ENCODE measurements at places on chromosomes 5 and 9.
A peak's percentile ranks its signal among the peaks of the same experiment; 100 is the strongest.

DNA sequence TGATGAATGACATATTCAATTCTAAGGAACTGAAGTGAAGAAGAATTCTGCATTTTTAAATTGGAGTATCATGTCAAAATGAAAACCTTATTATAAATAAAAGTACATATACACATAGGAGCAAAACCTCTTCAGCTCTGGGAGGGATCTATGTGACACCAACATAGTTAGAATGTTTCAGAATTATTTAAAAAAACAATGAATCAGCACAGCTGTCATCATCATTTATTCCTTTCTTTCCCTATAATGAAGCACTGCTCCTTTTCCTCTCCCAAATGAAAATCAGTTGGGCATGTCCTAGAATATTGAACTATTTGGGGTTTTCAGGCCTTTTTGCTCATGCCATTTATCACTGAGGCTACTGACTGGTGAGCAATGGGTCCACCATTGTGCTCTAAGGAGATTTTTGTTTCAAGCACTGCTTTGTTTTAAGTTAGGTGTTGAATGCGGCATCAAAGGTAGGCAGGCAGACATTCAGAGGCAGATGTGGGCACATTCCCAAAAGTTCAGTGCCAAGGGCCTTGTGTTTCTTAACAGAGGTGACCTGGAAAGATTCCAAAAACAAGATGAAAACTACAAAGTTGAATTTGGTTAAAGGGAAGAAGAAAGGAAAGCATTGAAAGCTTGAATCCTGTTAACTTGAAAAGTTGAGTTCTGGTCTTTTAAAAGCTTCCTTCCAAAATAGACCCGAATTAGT is 126.4 kb upstream of the ADAMTSL1 start:
- no peak for DNase-seq

GRCh38 chr5:147927901-147928300 is 21.6 kb upstream of the C5orf46 start:
- DNase-seq = no peak

- DNase-seq = no peak
These were observed 200.5 kb downstream of the DRD1 start for GRCh38 chr5:175243441-175243840.

DNA sequence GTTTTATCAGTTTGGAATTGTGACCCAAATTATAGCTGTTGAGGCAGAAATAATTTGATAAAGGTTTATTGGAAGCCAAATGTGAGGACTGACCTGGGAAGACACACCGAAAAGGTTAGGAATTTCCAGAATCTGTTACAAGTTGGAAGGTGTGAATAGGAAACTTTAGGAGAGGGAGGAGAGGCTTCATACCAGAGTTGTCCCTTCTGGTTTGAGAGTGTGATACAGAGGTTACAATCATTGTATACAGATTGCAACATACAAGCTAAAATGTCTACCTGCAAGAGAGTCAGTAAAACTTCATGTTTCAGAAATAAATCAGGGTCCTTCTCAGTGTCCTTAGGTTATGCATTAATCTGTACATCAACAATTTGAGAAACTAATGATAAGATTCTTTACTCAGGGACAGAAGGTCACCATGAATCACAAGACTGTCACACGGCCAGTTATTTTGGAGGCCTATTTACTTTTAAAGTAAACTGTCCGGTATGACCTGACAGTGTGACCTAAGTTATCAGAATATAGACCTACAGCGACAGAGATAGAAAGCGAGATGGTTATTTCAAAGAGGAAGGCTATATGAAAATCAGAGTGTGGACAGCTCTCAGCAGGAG is 204.9 kb upstream of the CTNND2 start:
- DNase-seq = no peak

- no peak for DNase-seq
These were observed 14.8 kb upstream of the ZNF474 start for GRCh38 chr5:122114501-122114900.

GRCh38 chr9:91297306-91297705 is 64.4 kb downstream of the AUH start:
- no peak for DNase-seq

DNA sequence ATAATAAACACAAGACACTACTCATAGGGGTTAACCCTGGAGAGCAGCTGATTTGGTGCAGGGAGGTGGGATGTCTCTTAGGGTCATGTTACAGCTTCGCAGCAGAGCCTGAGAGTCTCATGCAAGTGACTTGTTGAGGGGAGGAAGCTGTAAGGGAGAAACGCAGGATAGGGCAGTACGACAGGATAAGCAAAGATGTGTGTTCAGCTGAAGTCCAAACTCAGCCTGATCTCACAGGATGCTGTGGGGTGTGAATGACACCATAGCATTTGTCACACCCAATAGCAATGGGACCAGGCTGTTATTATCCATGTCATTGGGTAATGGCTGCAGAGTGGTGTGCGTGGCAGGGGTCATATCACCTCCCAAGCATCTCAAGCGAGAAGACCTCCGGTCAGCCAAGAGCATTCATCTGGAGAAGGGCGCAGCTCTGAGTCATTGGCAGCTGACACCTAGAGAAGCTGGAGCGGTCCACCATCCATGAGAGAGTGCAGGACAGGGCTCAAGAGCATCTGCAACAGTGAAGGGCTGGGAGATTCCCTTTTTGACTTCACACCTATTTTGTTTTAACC is 49.2 kb upstream of the RPL26L1 start:
- no peak for DNase-seq

DNA sequence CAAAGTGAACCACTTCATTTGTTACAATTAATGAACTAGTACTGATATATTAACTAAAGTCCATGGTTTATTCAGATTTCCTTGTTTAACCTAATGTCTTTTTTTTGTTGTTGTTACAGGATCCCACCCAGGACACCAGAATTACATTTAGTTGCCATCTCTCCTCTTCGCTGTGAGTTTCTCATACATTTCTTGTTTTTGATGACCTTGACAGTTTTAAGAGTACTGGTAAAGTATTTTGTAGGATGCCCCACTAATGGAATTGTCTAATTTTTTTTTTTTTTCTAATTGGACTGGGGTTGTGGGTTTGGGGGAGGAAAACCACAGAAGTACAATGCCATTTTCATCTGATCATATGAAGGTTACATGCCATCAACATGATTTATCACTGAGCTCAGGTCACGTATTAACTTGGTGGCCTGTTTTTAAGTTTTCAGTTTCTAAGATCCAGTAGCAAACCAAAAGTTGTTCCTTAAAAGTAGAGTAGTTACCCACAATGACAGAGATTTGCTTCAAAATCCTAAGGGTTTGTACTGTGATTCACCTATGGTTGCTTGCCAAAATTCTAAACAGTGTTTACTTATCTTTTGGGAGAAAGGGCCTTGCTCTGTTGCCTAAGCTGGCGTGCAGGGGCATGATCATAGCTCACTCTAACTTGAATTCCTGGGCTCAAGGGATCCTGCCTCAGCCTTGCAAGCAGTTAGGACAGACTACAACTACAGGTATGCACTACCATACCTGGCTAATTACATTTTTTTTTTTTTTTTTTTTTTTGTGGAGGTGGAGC is 4.5 kb upstream of the OTULIN start:
- no peak for DNase-seq

DNA sequence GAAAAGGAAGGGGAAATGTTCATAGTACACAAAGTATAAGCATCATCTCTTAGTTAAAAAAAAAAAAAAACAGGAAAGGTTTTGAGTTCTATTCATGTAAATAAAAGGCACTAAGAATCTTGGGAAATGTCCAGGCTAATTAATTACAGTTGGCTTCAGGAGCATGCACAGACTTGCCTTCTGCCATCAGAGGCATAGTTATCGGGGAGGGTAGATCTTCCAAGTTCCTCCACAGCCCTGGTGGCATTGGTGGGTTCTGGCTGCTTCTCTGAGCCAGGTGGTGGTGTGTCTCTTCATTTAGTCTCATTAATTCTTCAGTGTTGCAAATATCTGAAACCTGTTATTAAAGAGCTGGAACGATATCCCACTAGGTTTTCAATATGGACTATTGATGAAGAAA is 85.2 kb downstream of the TMEM252 start:
- no peak for DNase-seq

- DNase-seq = no peak
These were observed 155.7 kb upstream of the PAPPA start for GRCh38 chr9:115997923-115998322.

DNA sequence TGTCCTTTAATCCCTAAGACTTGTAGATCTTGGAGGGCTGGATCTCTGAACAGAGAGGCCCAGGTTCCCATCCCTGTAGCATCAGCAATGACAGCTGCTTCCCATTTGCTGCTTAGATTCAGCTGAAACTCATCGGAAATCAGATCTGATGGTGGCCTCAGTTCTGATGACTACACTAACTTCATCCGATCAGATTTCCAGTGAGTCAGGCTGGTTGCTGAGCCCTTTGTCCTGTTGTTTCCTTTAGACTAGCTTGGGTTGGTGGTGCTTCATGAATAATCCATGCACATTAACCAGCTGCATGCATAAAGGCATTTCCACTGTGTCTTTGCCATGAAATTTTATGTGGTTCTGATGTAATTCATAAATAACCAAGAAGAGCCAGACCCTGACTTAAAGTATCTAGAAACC is 195.2 kb upstream of the TUT7 start:
- DNase-seq = no peak

- DNase-seq = no peak
These were observed 57.2 kb downstream of the RFX3 start for GRCh38 chr9:3468421-3469205.

DNA sequence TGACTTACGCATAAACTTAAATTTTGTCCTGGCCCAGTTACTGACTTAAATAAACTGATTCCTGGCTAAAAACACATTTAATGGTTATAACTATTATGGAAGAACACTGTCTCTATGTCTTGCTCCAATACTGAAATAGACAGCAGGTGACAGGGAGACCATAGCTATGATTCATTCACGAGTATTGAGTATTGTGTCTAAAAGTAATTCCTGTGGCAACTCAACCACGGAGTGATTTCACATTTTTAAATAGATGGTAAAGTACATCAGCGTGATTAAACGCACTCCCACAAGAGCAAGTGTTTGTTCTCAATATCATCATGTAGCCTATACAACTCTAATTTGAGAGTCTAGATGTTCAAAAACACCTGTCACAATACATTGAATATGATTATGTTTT is 35.9 kb upstream of the PCSK1 start:
- no peak for DNase-seq

DNA sequence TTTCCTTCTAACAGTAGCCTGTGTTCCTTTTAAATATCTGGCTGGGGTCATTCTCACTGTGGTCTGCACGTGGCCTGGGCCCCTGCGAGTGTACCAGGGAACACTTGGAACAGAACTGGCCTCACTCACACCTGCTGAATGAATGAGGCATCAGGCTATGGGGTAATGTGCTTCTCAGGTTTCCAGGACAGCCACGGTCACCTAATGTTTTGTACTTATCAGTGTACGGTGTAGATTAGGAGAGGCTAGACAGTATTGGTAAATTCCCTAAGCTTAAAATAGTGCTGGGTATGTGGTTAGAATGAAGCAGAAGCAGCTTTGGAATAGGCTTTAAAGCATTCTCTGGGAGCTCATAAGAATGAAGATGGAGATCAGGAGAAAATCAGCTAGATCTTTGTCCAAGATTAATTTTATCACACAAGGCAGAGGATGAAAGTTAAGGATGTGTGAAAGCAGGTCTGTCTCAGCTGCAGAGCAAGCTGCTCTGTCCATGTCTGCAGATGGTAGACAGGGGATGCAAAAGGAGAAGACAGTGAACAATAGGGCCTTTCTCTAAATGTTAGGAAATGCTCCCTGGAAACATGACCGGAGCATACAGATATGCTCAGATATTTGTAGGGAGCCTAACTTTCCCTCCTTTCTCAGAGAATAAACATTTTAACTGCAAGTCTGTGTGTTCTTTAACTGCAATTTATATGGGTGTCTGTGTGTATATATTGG is 267.5 kb downstream of the NR3C1 start:
- DNase-seq = no peak

- no peak for DNase-seq
These were observed 75.5 kb downstream of the GPBP1 start for GRCh38 chr5:57249265-57249874.

DNA sequence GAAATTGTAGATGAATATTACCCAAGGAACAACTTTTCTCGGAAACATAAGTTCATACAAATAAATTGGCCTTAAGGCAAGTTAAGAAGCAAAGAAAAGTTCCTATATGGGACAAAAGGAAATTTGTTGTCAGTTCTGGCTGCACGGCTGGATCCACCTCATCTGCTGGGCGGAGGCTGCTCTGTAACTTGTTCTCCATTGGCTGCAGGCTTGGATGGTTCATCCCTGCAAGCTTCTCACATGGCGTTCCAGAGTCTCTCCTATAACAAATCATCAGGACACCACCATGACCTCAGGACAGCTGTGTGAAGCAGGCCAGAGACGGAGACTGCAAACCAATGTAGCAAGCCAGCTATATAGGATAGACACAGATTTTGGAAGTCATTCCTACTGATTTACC is 81.4 kb upstream of the DAB2 start:
- no peak for DNase-seq

GRCh38 chr5:59893429-59894227 is at the start of gene PDE4D:
Gene PDE4D (minus strand): TSS chr5:59893726.
- DNase-seq = no peak

GRCh38 chr5:41815663-41816229 is 54.5 kb downstream of the OXCT1 start:
- DNase-seq = no peak

- no peak for DNase-seq
These were observed 3.9 kb downstream of the ZDHHC12 start for GRCh38 chr9:128719919-128720605.

DNA sequence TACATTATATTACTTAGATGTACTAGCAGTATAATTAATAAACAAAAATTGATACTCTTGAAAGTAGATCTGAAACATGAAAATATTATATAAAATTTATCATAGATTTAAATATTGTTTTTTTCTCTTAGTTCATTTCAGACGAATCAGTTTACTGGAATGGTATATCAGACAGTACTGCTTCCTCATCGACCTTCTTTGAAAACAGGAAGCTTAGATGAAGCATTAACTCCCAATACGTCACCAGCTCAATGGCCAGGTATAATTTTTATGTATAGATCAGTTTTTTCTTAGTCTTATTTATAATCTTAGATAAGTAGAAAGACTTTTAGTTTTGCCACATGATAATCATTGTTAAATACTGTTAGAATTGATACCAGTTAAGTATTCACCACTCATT is 106.3 kb downstream of the DMXL1 start:
- no peak for DNase-seq

DNA sequence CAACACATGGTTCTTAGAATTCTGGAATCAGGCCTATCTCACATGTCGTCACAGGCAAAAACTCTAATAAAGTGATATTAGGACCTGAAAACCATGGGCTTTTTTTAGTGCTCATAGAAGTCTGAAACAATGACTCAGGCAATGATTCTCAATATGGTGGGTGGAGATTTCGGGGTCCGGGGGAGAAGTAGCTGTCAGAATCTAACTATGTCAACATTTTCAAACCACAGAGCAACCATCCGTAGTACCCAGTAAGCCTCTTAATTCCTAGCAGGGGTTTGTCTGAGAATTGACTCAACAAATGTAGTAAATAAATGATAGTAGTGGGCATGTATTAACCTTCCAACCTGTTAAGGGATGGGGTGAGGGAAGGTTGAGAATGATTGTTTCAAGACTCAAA is 2.6 kb downstream of the AMACR start:
- no peak for DNase-seq

GRCh38 chr5:98927242-98927988 is 1.4 kb downstream of the CHD1 start:
- peak; percentile 55 for DNase-seq
